Activated CD8-positive, alpha-beta memory T cell treated with anti-CD3 and anti-CD28 coated beads, Interleukin-2, amount 50 U/mL, for 4 hours (primary cell): ENCODE measurements at places on chromosomes 1 and 21.
A peak's percentile ranks its signal among the peaks of the same experiment; 100 is the strongest.

- DNase-seq: no peak
These were observed 37.5 kb upstream of the QSOX1 start for GRCh38 chr1:180116964-180117763.

DNA sequence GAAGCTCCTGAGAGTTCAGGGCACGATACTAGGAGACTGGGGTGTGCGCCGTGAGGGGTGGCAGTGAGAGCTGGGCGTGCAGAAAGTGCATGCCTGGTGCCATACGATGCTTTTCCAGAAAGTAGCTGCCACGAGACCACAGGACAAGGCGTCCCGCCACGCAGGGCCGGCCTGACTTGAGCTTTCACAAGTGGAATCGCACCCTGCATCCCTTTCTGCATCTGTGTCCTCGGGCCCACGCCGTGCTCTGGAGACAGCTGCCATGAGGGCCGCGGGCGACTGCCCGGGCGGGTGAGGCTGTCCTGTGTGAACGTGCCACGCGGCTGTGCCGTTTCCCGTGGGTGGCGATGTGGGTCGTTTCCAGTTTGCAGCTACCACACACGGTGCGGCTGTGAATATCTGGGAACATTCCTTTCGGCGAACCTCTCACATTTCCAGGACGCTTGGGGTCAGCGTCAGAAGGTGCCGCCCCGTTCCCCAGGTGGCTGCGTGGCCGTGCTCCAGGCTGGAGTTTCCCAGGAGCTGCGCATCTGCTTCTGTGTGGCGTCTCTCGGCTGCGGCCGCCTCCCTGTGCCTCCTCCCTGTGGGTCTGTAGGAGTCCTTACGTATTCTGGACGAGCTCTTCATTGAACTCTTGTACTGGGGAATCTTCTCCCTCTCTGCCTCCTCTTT lies 1.0 kb upstream of the PERM1 start:
- DNase-seq: no peak

DNA sequence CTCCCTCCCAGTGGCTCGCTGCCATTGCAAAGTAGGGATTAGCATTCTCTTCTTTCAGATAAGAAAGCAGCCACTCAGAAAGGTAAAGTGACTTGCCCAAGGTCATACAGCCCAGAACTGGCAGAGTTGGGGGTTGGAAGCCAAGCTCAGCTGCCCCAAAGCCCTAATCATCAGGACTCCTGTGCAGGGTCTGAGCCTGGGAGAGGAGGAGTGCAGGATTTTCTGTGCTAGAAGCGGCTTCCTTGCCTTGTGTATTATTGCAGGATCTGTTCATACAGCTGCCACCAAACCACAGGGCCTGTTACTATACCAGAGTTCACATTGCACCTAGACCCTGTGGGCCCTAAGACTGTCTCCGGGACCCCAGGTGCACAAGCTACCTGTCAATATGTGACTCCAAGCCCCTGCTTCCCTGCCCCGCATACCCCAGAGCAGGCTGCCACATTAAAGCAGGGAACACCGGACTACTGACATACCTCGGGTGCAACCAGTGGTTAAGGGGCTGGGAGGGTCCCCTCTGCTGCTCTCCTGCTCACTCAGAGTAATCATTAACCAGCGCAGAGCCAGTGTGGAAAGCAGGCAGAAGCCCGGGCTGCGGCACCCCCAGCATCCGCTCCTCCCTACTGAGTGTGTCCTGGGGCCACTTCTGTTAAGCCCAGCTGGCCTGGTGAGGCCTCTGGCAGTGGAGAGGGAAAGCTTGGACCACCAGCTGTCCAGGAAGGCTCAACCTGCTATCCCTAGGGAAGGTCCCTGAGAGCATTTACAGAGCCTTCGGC lies 15.8 kb downstream of the HSPG2 start:
- DNase-seq: no peak

DNA sequence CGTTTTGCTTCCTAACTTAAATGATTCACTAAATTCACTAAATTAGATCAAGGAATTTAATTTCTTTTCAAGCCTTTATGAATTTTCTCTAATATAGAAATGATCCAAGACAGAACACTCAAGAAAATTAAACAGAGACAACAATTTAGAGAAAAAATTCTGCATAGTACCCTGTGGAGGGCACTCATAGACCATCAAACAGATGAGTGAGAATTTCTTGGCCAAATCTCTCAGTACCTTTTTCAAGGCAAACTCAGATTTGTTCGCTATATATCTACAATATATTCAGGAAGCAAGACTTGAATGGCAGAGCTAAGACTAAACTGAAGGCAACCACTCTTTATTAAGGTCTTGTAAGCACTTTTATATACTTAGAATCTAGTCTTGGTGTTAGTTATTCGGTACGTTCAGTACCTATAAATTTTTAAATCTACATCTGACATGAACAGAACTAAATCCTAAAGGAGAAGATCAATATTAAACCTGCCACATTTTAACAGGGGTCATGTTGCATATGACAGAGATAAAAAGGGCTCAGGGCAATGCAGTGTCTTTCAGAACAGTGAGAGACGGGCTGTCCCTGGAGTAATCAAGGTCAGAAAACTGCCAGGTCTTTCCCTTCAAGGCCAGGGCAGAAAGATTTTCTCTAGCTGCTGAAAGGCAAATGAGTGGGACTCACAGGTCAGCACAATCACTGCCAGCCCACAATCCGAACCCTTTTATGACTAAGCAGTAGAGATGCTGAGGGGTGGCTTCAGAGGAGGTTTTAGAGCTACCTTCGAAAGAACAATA lies 118.8 kb upstream of the TMPRSS15 start:
- DNase-seq: no peak

DNA sequence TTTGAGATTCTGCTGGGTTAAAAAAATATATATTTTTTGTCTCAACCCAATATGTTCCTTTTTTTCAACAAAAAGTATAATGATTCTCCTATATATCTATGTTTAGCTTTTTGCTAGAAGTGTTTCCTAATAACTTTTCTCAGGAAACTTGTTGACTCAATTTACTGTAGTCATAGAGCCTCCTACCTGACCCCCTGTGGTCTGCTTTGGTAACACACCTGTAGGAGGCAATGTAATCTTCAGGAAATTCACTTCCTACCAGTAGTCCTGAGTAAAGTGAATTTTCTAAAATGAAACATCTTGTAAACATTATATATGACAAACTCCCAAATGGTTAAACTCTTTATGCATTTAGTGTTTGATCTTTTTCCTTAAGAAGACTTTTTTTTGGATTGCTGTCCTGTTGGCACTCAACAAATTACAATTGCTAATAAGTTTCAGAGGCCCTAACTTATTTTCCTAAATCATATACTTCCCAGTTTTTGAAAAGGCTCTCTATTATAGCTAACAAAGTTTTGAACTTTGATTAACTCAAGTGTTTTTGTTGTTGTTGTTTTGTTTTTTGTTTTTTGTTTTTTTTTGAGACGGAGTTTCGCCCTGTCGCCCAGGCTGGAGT lies 118.3 kb downstream of the OLFML2B start:
- peak; percentile 23 for DNase-seq

GRCh38 chr1:44801491-44802305 lies 1.5 kb downstream of the PLK3 start:
- DNase-seq: no peak

DNA sequence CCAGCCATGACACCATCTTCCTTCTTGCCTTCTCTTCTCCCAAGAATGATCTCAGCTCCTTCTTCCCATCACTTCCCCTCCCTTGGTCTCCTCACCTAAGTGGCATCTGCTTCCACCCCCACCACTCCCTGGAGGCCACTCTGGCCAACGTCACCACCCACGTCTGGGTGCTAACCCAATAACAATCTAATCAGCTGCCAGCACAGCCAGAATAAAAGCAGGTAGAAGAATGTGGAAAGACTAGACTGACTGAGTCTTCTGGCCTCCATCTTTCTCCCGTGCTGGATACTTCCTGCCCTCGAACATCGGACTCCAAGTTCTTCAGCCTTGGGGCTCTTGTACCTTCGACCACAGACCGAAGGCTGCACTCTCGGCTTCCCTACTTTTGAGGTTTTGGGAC lies 245.3 kb upstream of the CSF3R start:
- no peak for DNase-seq

GRCh38 chr1:34319218-34319617 lies 142.5 kb downstream of the C1orf94 start:
- DNase-seq: no peak

DNA sequence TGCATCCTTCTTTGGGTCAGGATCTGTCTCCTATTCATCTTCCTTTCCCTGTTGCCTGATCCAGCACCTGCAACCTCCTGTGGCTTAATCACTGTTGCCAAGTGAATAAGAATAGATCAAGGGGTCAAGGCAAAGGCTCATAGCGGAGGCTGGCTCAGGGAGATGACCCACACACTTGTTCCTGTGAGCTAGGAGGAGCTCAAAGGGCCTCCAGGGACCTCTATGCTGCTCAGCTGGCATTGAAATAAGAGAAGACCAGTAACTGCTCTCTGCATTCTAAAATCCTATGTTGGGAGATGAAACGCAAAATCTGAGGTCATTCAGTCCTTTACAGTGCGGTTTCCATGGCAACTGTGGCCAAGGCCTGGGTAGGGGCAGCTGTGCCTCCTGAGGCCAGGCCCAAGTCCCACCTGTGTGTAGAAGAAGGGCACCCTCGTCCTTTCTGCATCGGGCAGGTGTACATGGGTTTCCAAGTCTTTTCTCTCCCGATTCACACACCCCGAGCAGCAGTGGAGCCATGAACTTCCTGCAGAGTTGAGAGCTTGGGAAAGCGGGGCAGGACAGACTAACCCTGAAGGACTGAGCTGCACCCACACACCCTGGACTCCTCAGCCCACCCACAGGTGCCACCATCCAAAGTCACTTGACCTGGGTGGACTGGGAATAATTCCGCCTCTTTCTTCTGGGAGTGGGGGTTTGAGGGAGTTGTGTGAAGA lies 27.8 kb upstream of the STUM start:
- DNase-seq: no peak
